ENCODE measurements at places on chromosomes 2 and 18.

- DNase-seq, result no peak
Measured at GRCh38 chr2:105256431-105257047, 15.0 kb downstream of the GPR45 start.

GRCh38 chr2:46825939-46826568 is 89.6 kb downstream of the MCFD2 start:
- no peak for DNase-seq

DNA sequence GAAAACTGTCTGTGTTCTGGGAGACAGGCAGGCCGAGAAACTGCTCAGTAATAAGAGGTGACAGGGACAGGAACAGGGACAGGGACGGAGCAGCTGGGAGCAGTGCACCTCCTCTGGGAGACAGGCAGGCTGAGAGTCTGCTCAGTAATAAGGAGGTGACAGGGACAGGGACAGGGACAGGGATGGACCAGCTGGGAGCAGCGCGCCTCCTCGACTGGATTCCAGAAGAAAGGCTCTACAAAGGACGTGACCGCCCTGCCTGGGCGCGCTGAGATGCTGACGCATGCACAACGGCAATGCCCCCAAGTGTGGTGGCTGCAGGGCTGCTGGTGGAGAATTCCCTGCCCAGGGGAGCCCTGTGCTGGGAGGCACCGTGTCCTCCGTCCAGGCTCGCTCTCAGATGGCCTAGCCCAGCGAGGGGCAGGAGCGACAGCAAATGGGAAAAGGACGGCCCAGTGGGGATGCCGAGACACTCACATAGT is 44.2 kb upstream of the PXDN start:
- no peak for DNase-seq

- no peak for DNase-seq
Measured at GRCh38 chr2:145558617-145559350, 1038.9 kb upstream of the ZEB2 start.

DNA sequence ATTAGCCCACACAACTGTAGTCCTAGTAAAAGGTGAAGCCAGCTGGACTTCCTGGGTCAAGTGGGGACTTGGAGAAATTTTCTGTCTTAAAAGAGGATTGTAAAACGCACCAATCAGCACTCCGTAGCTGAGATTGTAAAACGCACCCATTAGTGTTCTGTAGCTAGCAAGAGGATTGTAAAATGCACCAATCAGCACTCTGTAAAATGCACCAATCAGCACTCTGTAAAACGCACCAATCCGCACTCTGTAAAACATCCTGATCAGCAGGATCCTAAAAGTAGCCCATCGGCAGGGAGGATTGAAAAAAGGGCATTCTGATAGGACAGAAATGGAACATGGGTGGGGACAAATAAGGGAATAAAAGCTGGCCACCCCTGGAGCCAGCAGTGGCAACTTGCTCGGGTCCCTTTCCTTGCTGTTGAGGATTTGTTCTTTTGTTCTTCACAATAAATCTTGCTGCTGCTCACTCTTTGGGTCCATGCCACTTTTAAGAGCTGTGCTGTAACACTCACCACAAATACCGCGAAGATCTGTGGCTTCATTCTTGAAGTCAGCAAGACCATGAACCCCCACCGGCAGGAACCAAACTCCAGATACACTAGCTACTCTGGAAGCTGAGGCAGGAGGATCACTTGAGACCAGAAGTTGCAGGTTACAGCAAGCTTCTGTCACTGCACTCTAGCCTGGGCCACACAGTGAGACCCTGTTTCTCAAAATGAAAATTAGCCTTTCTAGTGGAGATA is 102.6 kb downstream of the HS6ST1 start:
- no peak for DNase-seq

GRCh38 chr2:54336136-54336976 is 80.3 kb upstream of the TSPYL6 start:
- DNase-seq, result no peak

GRCh38 chr18:32060026-32060425 is 31.6 kb upstream of the RNF138 start:
- DNase-seq, result no peak

DNA sequence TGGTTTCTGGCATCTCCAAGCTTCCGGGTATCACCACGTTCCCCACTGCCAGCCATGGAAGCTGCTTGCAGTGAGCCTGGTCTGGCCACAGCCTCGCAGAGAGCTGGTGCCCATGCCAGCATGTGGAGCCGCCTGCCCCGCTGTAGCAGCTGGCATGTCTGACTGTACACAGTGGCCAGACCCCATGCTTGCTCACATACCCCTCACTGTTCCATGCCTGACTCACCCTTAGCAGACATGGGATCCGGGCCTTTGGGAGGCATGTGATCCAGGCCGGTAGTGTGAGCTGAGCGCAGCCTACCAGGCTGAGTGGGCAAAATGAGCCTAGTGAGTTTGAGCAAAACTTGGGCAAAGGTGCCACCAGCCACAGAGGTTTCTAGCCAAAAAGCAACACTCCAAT is 18.8 kb upstream of the RPRD1A start:
- no peak for DNase-seq

DNA sequence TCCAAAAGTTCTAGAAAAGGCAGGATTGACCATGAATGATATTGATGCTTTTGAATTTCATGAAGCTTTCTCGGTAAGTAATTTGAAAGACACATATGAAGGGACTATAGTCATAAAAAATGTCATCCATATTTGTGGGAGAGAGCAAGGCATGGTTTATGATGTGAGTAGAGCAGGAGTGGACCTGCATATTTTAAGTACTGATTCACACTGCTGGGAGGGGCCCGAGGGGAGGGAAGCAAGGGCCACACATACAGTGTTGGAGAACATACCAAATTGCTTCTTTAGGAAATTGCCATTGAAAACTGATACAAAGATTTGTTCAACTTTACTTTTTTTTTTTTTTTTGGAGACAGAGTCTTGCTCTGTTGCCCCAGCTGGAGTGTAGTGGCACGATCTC is 39.4 kb downstream of the HADHB start:
- DNase-seq, result no peak

GRCh38 chr2:20738772-20739171 is 71.8 kb downstream of the GDF7 start:
- no peak for DNase-seq

DNA sequence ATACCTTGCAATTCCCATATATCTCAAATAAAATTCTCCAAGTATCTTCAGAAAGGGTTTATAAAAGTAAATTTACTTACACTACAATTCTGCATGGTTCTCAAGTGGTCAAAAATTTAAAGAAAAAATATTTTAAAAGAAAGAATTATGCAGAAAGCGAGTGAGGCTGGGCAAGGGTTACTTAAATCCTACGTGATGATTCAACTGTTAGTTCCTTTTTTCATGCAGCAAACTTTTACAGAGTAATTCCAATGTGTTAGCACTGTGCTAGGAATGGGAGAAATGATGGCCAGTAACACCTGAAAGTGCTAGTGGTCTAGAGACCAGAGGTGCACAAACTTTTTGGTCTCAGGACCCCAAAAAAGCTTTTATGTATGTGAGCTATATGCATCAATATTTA is 133.4 kb downstream of the ATAD2B start:
- DNase-seq, result no peak

GRCh38 chr2:83567551-83567950 is 891.5 kb downstream of the SUCLG1 start:
- no peak for DNase-seq

Data from activated CD4-positive, alpha-beta T cell treated with anti-CD3 and anti-CD28 coated beads, Interleukin-2, amount 50 U/mL, for 48 hours (primary cell).